ENCODE measurements at places on chromosomes 1 and 21.

DNA sequence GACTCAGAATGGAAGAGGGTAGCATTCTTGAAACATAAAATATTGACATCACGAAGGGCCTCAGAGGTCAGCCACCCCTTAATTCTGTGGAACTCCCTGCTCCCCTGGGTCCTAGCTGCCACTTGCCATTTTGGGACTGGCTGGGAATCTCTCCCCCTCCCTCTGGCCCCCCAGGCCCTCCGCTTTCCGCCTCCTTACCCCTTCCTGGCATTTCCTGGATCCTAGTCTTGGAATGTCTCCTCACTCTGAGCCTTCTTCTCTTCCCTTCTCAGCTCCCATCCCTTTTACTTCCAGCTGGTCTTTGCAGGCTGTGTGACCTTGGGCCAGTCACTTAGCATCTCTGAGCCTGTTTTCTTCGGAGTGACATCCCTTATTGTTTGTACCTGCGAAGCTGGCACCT lies 4.5 kb downstream of the PADI1 start:
- DNase-seq: no peak

DNA sequence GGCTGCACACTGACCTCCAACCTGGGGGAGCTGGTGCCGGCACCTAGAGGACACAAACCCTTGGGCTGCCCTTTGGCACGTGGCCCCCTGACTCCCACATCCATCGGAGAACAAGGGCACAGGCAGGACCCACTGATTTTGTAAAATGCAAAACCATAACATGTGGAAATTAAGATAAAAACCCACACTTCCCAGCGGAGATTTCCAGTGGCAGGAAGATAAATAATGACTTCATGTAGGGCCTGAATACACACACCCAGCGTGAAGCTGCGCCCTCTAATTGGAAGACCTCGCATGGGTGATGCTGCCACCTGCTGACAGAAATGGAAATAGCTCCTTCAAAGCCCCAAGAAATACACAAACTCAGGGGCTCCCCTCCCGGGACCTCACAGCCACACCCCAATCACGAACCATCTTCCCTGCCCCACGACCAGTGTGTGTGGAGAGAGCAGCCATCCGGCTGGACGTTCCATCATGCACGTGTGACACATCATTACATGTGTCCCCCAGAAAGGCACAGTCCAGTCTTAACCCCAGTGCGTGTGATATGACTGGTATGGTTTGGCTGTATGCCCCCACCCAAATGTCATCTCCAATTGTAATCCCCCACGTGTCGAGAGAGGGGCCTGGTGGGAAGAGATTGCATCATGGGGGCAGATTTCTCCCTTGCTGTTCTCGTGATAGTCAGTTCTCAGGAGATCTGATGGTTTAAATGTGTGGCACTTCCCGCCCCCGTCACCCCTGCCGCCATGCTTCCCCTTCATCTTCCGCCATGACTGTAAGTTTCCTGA lies 5.7 kb upstream of the TPRG1L start:
- peak; percentile 74 for DNase-seq

GRCh38 chr1:209850342-209850979 lies 22.7 kb downstream of the UTP25 start:
- DNase-seq: no peak

DNA sequence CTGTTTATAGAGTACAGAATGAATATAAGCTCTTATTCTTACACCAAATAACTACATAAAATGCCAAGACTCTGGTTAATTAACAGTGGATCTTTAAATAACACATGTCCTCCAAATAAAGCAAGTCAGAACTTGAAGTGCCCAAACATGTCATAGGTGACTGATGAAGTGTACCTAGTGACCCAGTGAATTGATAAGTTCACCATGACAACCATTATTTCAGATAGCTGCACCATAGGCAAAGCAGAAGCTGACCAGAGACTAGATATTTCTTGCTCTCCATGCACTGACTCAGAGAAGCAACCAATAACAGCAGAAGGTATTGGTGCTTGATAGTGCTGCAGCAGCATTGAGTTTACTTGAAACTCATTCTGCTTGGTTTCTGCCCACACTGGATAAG lies 192.1 kb downstream of the DUSP10 start:
- no peak for DNase-seq

DNA sequence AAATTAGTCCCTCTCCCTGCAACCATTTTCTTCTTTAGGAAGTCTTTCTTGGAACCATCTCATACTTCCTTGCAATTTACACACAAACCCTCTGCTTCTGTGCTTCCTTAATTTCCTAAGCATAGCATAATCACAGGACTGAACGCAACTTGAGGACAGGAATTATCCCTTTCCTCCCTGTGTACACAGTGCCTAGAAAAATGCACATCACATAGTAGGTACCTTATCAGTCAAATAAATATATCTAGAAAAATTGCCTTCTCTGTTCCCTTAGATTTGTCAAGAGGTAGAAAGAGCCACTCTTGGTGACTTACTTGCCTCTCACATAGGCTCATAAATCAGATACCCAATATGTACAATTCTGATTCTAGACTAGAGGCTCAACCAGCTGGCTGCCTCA lies 4.9 kb downstream of the ASPM start:
- no peak for DNase-seq

DNA sequence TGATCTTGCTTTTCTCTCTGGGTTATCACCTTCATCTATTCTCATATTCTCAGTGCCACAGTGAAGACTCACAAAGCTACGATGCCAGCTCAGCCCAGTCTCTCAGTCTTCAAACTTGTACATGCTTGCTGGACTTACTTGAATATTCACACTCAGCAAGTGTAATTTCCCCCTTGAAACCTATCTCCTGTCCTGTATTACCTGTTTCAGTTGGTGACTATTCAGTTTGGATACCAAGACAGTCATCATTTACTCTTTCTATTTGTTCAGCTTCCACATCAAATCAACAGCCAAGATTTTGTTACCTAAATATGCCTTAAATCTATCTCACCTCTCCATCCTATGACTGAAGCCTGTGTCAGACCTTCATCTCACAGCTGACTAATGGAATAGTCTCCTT lies 209.7 kb downstream of the LRRC7 start:
- DNase-seq: no peak

DNA sequence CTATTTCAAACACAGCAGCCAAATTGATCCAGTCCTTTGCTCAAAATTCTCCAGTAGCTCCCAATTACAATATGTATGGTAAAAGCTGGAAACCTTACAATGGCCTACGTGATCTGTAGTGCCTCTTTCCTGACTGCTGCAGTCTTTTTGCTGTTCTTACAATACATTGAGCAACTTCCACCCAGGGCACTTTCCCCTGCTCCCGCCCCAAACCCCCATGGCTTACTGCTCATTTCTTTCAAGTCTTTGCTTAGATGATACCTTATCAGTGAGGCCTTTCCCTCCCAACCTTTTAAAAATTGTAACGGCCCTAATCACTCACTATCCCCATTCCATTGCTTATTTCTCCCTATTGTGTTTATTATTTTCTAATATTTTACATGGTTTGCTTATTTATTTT lies 43.9 kb upstream of the APOBEC4 start:
- DNase-seq: no peak

Data from GM12891 (cell line).